Fibroblast of the aortic adventitia (primary cell): ENCODE measurements at places on chromosomes 5 and 9.

- DNase-seq: no peak
Measured at GRCh38 chr5:52837068-52837467, 49.4 kb downstream of the ITGA1 start.

GRCh38 chr5:108339220-108339619, 42.7 kb downstream of the FBXL17 start:
- peak; percentile 29 for DNase-seq

DNA sequence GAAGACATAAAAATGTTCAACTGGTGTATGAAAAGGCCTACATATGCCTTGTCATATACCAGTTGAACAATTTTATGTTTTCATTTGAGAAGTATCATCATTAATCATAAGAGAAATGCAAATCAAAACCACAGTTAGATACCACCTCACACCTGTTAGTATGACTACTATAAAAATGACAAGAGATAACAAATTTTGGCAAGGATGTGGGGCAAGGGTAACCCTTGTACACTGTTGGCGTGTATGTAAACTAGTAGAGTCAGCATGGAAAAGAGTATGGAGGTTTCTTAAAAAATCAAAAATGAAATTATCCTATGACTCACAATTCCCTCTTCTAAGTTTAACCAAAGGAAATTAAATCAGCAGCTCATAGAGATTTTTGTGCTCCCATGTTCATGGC, 250.4 kb upstream of the ST8SIA4 start:
- DNase-seq: no peak

- no peak for DNase-seq
Measured at GRCh38 chr9:83986195-83986594, 5.6 kb downstream of the RMI1 start.

GRCh38 chr9:77304543-77304942, 127.2 kb downstream of the VPS13A start:
- no peak for DNase-seq

GRCh38 chr5:177528631-177529030, 11.9 kb upstream of the DDX41 start:
- no peak for DNase-seq

GRCh38 chr5:117454716-117455212, 880.1 kb upstream of the SEMA6A start:
- no peak for DNase-seq

GRCh38 chr9:111659691-111660090, 1.7 kb upstream of the GNG10 start:
- no peak for DNase-seq

DNA sequence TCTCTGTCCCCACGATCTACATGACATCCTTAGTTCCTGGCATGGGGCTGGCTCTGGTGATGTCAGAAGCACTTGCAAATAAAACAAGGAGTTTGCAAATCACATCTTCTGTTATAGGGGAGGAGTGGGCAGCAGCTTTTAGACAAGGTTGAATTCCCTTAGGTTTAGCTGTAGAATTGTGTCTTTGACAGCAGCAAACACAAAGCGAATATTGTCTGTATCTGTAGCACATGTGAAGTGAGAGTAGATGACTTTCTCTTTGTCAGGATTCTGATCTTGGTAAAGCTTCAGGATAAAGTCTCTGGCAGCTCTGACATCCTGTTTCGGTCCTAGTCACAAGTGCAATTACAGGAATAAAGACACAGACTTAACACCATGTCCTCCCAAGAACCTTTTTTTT, 224.3 kb downstream of the GNA14 start:
- no peak for DNase-seq

DNA sequence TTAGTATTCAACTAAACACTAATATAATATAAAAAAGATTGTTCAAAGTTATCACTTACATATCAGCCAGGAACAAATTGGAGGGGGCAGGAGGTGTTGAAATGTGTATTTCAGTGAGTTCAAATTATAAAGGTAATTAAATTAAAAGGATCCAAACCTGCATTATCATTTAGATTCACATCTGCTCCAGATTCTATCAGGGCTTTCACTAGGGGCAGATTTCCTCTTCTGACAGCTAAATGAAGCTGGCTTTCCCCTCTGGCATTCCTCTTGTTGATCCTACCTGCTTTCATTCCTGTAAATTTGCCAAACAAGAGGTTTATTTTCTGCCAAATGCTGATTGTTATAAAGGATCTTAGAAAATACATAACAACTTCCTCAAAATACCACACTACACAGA, 86.3 kb upstream of the GCNT4 start:
- no peak for DNase-seq

- DNase-seq: no peak
Measured at GRCh38 chr9:109765278-109765677, 14.7 kb upstream of the PALM2AKAP2 start.

DNA sequence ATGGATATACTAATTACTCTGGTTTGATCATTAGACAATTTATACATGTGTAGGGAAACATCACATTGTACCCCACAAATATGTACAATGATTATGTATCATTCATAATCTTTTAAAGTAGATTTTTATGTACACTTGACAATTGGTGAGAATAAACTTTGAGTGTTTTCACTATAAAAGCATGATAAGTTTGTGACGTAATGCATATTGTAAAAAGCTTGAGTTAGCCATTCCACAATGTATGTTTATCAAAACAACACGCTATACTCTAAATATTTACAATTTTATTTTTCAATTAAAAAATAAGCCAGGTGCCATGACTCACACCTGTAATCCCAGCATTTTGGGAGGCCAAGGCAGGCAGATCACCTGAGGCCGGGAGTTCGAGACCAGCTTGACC, 360.1 kb upstream of the ITGA1 start:
- no peak for DNase-seq

DNA sequence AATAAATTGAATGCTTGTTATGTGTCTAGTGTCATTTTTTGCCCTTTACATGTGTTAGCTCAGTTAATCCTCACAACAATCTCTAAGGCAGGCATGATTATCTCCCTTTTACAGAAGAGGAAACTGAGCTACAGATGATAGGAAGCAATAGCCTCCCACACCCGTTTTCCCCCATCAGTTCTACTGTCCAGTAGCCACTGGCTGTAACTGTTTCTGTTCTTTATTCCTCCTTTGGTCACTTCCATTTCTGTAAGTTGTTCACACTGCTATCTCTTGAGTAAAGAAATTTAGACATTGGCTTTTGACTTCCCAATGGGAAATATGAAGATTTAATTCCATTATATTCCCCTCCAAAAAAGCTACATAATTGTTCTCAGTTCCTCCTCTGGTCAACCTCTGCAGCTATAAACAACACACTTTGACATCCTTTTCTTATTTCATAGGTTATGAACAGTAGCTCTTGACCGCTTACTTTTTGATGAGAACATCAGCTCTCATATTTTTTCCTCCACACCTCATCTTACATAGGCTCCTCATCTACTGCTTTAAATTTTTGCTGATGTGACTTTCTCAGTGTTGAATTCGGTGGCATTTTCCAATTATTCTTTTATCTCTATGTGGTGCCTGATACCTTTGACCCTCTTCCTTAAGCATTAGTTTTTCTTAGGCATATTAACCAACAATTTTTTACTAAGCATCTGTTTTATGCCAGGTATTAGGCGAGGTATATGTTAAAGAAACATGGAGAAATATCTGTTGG, 21.4 kb downstream of the SPZ1 start:
- no peak for DNase-seq

GRCh38 chr5:125209650-125210049, 463.2 kb upstream of the ZNF608 start:
- peak; percentile 36 for DNase-seq

GRCh38 chr5:160054831-160055230, 45.9 kb downstream of the TTC1 start:
- DNase-seq: no peak

GRCh38 chr9:98342820-98343210, 87.4 kb upstream of the TBC1D2 start:
- no peak for DNase-seq
